Esophagus mucosa (tissue), 1 donor: ENCODE measurements at places on chromosomes 4 and X. TPM values are rescaled to one million over a fixed set of nuclear protein-coding genes. Genes with fewer than 3 reads are reported as not detected.

- ATAC-seq = peak; percentile 97
Observed at GRCh38 chr4:36582198-36582597, 300.8 kb downstream of the DTHD1 start.

DNA sequence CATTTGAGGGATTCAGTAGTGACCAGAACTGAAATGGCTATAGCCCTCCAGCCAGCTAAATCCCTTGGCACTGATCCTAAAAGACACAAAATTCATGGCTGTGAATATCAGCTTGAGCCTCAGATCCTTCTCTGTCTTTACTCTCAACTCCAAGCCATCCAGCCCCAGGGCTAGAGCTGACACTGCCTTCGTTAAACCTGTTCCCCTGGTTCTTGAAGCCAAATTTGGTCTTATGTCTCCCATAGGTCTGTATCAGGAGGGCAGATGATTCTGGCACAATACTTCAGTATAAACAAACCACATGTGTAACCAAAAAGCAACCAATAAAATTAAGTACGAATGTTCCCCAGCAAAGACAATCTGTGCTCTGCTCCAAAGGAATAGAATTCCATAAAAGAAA is 78.0 kb downstream of the ANOS1 start:
- ATAC-seq = peak; percentile 86

- no peak for ATAC-seq
Observed at GRCh38 chr4:234178-234577, 71.1 kb downstream of the ZNF732 start.

- ATAC-seq = no peak
Observed at GRCh38 chr4:26936284-26937065, 75.8 kb downstream of the STIM2 start.

The PHKA1 gene
- total RNA-seq = 6.7 TPM
